ENCODE measurements at places on chromosomes 11 and 22.
A peak's percentile ranks its signal among the peaks of the same experiment; 100 is the strongest.

DNA sequence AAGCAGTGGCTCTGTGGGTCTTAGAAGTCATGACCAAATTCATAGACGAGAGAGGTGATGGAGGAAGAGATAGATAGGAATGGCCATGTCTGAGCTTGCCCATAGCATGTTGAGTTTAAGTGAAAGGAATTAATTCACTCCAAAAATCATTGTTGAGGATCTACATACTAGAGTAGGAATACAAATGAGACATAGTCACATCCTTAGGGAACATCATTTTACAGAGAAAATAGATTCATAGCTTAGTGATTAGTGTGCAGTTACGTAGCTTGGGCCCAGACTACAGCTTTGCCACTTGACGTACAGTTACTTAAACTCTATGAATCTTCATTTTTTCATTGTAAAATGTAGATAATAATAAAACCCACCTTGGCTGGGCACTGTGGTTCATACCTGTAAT lies 21.4 kb upstream of the BMAL1 start:
- no peak for DNase-seq

GRCh38 chr11:120324932-120325810 lies at the start of gene TLCD5:
Gene TLCD5 (plus strand): TSS chr11:120325299. CDS start chr11:120327442, 2,143 bp downstream.
- DNase-seq = no peak

- no peak for DNase-seq
Observed at GRCh38 chr11:111402411-111402810, 23.3 kb upstream of the POU2AF1 start.

DNA sequence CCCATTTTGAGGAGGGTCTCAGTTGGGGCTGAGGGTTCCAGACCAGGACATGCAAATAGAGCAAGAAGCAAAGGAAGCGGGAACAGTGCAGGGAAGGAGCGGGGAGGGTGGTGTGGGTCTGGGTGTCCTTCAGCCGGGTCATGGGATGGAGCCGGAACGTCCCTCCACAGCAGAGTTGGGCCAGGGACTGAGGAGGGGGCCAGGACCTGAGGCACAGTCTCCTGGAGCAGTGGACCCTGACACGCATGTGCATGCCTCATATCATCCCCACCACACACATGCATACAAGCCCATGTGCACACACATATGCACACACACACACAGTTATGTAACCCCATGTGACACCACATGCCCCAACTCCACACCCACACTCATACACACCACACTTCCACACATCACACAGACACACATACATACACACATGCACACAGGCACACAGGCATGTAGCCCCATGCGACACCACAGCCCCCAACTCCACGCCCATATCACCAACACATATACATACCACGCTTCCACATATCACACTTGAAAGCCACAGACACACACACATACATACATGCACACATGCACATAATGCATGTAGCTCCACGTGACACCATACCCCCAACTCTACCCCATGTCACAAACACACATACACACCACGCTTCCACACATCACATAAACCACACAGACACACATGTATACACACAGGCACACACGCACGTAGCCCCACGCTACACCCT lies 1026.6 kb downstream of the BRD1 start:
- DNase-seq = no peak

GRCh38 chr11:127130321-127130720 lies 129.8 kb upstream of the KIRREL3 start:
- DNase-seq = no peak

DNA sequence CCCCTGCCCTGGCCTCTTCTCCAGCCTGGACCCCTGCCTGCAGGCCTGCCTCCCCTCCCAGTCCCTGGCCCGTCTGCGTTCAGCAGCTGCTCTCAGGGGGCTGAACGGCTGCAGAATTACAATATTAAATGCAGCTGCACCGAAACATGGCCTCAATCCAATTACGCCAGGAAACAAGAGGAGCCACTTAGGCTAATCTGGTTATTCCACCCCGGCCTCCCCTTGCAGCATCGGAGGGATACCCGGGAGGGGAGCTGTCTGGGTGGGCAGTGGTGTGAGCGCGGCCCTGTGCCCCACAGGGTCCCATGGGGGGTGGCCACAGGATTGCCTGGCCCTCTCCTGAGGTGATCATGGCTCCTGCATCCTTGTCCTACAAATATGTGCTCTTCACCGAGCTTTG lies 42.6 kb downstream of the FLRT1 start:
- no peak for DNase-seq

DNA sequence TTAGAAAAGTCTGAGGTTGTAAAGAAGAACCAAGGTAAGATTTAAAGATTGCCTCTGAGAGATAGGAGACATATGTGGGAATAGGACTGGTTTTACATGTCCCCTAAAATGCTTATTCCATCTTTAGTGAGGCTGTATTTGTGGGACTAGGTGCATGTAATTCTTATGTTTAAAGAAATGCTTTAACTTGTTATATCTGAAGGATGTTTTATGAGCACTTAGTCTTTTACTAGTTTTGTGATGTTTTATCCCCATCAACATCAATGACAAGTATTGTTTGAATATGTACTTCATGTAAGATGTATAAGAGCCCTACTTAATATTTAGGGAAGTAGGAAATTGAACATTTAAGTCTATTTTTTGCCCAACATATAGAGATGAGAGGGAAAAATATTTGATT lies 24.7 kb downstream of the GRAMD1B start:
- no peak for DNase-seq

GRCh38 chr11:18739685-18740084 lies 13.7 kb upstream of the IGSF22 start:
- no peak for DNase-seq

DNA sequence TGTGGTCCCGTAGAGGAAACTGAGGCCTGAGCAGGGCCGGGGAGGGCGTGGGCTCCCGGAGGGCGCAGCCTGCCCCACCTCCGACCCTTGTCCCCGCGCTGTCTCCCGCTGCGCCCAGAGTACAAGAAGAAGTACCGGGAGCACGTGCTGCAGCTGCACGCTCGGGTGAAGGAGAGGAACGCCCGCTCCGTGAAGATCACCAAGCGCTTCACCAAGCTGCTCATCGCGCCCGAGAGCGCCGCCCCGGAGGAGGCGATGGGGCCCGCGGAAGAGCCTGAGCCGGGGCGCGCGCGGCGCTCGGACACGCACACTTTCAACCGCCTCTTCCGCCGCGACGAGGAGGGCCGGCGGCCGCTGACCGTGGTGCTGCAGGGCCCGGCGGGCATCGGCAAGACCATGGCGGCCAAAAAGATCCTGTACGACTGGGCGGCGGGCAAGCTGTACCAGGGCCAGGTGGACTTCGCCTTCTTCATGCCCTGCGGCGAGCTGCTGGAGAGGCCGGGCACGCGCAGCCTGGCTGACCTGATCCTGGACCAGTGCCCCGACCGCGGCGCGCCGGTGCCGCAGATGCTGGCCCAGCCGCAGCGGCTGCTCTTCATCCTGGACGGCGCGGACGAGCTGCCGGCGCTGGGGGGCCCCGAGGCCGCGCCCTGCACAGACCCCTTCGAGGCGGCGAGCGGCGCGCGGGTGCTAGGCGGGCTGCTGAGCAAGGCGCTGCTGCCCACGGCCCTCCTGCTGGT lies 1.9 kb downstream of the NLRP6 start:
- no peak for DNase-seq

DNA sequence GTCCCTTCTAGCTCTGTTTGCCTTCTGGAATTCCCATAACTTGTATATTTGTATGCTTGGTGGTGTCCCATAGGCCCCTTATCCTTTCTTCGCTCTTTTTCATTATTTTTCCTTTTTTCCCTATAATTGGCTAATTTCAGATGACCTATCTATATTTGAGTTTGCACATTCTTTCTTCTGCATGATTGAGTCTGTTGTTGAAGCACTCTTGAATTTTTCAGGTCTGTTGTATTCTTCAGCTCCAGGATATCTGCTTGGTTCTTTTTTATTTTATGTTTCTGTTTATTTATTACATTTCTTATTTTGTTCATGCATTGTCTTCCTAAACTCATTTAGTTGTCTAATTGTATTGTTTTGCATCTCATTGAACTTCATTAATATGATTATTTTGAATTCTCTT lies 28.0 kb downstream of the NCAM1 start:
- DNase-seq = no peak

GRCh38 chr11:86069408-86070101 lies 671 bp upstream of the PICALM start:
- DNase-seq = peak; percentile 95

GRCh38 chr22:19786264-19786585 lies 25.6 kb downstream of the TBX1 start:
- DNase-seq = no peak

DNA sequence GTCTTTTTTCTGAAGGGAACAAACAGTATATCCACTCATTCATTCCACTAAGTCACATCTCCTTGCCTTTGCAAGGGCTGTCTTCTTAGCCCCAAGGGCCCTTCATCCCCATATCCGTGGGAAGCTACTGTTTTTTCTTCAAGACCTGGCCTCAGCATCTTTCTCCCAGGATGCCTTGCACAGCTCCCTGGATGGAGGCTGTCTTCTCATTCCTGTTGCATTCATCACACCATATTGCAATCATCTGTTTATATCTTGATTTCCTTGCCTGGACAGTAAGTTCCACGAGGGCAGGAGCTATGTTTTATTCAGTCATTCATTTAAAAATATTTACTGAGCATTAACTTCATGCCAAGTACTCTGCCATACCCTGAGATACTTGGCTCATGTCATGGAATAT lies 29.3 kb upstream of the NECTIN1 start:
- no peak for DNase-seq

- DNase-seq = no peak
Observed at GRCh38 chr11:86129740-86130540, 61.1 kb upstream of the PICALM start.

DNA sequence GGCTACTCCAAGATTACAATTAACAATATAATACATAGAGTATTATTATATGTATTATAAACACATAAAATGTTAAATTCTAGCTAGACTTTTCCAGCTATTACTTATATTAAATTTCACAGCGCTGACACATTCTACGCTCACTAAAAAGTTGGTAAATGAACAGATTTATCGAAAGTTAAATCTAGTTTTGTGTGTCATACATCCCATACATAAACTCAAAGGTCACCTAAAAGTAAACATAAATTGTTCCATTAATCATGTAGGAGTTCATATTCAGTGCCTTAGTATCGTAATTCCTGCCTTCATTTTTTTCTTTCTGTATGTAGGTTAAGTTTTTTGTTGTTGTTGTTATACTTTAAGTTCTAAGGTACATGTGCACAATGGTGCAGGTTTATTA lies 10.9 kb downstream of the FNBP4 start:
- no peak for DNase-seq

DNA sequence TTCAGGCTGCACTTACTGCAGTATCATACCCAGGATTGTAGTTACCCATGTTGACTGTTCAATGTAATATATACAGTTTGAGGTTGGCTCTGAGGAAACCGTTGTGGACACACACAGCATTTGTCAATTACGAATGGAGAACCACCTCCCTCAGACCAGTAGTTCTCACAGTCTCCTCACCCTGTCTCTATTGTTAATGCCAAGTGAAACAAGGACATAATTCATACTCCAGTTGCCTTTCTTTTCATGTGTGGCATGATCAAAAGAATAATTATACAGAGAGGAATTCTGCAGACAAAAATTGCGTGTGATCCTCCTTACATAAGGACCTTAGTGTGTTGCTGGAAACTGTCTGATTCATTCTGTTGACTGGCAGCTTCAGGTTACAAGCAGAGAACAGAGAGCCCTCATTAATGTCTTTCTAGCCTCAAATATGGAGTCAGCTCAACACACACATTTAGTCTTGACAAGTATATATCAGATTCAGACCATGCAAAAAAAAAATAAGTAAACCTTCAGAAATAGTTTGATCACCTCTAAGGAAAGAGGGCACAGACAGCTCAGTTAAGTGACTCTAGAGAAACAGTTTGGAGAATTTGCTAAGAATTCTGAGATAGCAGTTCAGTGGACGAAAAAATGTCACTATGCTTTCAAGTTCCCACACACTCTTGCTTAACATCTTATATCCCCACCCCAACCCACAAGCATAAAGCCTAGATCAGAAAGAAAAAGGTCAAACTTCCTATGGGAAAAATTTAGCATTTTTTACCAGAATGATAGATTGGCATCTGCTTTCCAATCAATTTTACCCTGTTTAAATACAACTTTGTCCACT lies 96.1 kb downstream of the MAML2 start:
- DNase-seq = no peak

- no peak for DNase-seq
Observed at GRCh38 chr11:9732453-9732852, 68.6 kb downstream of the SWAP70 start.

DNA sequence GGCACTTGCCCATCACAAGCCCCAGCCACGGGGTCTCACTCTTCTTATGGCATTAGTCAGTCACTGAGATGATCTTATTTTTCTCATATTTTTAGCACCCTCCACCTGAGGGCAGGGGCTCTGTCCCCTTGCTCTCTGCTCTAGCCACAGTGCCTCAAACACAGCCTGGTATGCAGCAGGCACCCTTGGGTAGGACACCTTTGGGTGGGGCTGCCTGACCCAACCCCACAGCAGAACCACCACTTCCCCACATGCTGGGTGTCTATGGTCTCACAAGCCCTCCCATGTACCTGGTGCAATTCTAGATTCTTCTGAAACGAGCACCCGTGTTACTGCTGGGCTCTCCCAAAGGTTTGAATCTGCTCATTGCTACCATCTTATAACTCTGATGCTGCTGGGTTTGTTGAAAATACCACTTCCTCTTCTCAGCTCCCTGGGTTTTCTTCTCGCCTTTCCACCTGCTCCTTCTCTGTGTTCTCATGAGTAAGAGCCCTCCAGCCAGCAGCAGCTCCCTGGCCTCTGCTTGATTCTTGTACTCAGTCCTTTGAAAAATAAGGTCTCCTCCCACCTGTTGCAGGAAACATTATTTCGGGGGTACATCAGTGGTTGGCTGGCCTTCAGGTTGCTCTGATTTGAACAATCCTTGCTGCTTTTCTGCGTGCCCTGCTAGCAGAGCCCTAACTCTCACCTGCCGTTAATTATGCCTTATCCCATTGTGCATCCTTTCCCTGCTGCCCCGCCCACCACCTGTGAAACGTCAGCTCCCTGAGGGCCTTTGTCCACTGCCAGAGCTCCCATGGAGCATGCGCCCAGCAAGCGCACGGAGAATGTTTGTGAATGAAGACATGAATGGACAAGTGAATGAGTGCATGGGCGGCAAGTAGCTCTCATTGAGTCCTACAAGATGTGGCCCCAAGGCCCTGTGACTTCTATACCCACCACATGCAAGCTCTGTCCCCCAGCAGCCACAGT lies 1181.6 kb downstream of the TBC1D22A start:
- no peak for DNase-seq

GRCh38 chr22:50486561-50487289 lies at the start of gene MIOX:
Gene MIOX (plus strand): TSS chr22:50486859. CDS start chr22:50486898, 39 bp downstream.
- no peak for DNase-seq

GRCh38 chr22:49825944-49826602 lies 1.6 kb downstream of the BRD1 start:
- DNase-seq = no peak

GRCh38 chr11:122808478-122808869 lies 29.8 kb upstream of the CRTAM start:
- no peak for DNase-seq

GRCh38 chr11:84142411-84142810 lies 856.2 kb upstream of the CCDC90B start:
- no peak for DNase-seq

Measured in epithelial cell of proximal tubule (primary cell).